ENCODE measurements at places on chromosomes 1 and 21.

- DNase-seq: no peak
These were observed 5.7 kb downstream of the AHCYL1 start for GRCh38 chr1:109990302-109990653.

DNA sequence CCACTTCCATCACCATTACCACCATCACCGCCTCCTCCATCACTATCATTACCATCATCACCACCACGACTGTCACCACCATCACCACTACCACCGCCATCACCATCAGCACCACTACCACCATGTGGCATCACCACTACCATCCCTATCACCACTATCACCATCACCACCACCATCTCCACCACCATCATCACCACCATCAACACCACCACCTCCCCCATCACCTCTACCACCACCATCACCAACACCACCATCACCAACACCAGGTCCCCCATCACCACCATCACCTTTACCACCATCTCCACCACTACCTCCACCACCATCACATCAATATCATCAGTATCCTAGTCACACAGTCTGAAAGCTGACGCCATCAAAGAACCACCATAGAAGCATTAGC, 39.9 kb upstream of the RIPK4 start:
- no peak for DNase-seq

GRCh38 chr1:168295411-168296114, 14.9 kb downstream of the TBX19 start:
- DNase-seq: no peak

- DNase-seq: no peak
These were observed 277.3 kb downstream of the DNM3 start for GRCh38 chr1:172118618-172119017.

- no peak for DNase-seq
These were observed 3.2 kb upstream of the TFAP2E start for GRCh38 chr1:35569936-35570335.

DNA sequence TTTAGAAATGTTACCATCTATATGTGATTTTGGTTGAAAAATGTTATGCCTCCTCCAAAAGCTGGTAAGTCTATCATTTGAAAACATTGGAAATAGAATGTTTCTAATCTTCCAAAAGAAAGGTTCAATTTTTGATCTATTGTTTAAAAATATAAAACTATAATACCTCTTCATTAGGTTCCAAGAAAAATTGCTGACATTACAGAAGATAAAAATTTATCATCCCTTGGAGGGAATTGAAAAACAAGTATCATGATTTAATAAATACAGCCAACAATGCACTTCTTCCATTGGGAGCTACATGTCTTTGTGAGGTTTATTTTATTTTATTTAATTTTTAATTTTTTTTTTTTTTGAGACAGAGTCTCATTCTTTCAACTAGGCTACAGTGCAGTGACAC, 148.5 kb downstream of the PIK3R3 start:
- DNase-seq: no peak

DNA sequence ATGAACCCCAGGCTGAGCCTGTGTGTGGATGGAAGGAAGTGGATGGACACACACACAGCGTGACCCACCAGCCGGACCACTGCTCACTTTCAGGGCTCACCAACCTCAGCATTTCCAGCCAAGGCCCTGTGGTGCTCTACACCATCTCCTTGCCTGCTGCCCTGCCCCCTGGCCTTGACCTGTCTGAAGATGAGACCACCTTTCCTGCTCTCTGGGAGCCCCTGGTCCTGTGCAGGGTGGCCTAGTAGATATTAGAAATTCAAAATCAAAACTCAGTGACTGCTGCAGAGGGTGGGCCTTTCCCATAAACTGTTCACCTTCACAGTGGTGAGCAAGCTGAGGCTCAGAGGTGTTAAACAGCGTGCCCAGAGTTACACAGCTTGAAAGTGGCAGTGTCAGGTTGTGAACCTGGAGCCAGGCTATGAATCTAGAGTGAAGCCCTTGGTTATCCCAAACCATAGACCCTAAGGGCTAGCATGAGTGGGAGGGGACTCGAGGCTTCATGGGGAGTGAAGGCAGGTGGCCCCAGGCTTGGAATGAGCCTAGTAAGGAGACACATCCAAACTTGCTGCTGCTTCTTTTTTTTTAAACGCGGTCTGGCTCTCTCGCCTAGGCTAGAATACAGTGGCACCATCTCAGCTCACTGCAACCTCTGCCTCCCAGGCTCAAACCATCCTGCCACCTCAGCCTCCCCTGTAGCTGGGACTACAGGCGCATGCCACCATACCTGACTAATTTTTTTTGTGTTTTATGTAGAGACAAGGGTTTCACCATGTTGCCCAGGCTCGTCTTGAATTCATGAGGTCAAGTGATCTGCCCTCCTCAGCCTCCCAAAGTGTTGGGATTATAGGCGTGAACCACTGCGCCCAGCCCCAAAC, 41.5 kb downstream of the MAN1C1 start:
- no peak for DNase-seq

DNA sequence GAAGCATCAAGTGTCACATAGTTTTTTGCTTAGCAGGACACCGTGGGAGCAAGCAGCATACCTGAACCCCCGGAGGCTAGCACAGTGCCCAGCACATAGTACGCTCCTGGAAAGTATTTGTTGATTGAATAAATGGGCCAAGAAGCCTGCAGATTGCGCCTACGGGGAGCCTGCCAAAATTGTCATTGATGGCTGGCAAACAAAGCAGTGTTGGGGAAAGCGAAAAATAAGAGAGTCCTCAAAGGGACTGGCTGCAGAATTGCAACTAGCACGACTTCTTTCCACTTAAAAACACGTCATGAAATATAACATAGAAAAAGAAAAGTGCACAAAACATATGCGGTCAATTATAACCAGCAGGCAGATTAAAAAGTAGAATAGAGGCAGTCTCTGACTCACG, 125.2 kb upstream of the GALNT2 start:
- DNase-seq: no peak

GRCh38 chr1:9691691-9692090, 40.2 kb downstream of the PIK3CD start:
- DNase-seq: no peak

DNA sequence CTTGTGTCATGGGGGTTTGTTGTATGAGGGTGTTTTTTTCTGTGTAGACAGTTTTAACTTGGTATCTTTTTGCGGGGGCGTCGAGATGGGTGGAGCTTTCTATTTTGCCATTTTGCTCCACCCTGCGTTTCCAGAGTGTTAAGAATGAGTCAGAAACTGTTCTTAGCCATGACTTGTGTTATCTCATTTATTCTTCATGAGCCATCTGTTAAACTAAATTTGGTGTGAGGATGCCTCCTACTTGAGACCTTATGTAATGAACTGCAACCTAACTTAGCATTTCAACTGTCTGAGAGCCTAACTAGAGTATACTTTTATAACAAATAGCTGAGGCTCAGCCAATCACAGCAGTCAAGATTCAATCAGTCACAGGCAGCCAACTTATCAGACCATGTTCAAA, 1873.5 kb downstream of the NCAM2 start:
- DNase-seq: no peak
